ENCODE measurements at places on chromosomes 13 and 19.

- DNase-seq, result no peak
Observed at GRCh38 chr13:113666329-113666670, 719 bp upstream of the GRK1 start.

GRCh38 chr19:12843328-12843727 lies 5.0 kb downstream of the MAST1 start:
- no peak for DNase-seq

- DNase-seq, result no peak
Observed at GRCh38 chr13:47455626-47456025, 545.4 kb downstream of the SUCLA2 start.

- no peak for DNase-seq
Observed at GRCh38 chr19:56942756-56943155, 102.2 kb upstream of the PEG3 start.

DNA sequence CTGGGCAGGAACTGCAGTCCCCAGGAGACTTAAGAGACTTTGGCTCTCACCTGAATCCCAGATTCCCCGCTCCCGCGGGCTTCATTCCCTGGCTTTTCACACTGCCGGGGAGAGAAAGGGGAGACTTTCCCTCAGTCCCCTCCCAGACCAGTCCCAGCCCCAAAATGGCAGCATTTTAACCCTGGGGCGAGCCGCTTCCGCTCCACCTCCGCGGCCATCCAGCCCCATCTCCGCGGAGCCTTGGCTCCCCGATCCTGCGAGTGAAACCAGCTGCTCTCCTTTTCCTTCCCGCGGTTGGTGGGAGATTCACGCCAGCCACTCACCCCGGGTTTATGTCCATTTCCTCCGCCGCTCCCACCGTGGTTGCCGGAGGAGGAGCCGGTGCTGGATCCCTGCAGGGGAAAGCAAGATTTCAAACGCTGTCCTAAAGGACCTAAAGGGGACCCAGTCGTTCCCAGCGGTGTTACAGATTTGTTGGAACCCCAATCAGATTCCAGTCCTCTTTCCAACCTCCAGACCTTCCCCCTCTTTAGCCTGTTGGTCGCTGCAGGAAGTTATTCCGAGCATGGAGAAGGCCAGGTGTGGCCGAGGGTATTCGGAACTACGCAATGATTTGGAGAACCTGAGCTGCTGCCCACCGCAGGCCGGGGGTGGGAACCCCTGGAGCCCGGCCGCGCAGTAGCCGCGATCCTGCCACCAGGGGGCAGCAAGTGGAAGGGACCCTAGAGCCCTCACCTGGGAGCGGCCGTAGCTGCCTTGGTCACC lies 3.4 kb downstream of the DMKN start:
- peak; percentile 91 for DNase-seq

GRCh38 chr19:1090731-1091543 lies 4.2 kb downstream of the POLR2E start:
- peak; percentile 80 for DNase-seq

GRCh38 chr19:50723069-50723468 lies at the start of gene CLEC11A:
Gene CLEC11A (plus strand): TSS chr19:50723364. CDS start chr19:50723526, 162 bp downstream.
- DNase-seq, result no peak

- no peak for DNase-seq
Observed at GRCh38 chr13:92591117-92591516, 635.5 kb upstream of the GPC6 start.

- no peak for DNase-seq
Observed at GRCh38 chr13:88022431-88023208, 351.4 kb downstream of the SLITRK5 start.

GRCh38 chr19:14150770-14151661 lies 14.6 kb upstream of the ASF1B start:
- no peak for DNase-seq

DNA sequence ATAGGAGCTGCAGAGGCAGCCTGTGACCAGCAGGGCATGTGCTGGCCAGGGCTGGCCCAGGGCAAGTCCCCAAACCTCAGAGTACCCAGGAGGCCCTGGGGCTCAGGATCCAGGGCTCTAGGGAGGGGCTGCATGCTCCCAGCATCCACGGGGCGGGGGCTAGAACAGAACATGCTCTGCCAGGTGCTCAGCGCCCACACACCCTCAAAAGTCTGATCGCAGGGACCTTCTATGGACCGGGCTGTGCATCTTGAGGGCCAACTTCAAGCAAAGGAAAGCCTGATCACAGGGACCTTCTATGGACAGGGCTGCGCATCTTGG lies 33.5 kb downstream of the ELL start:
- DNase-seq, result no peak

DNA sequence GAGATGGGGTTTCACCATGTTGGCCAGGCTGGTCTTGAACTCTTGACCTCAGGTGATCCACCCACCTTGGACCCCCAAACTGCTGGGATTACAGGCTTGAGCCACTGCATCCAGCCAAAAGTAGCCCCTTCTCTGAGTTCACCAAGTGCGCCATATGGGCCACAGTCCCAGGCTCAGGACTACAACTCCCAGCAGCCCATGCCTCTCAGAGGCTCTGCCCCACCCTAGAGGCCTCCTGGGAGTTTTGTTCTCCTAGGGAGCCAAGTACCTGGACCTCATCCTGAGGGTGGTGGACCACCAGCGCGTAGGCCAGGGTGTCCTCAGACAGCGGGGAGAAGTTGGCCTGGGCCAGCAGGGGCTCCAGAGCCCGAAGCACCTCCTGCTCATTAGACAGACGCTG lies 18.8 kb downstream of the TMEM143 start:
- DNase-seq, result no peak

DNA sequence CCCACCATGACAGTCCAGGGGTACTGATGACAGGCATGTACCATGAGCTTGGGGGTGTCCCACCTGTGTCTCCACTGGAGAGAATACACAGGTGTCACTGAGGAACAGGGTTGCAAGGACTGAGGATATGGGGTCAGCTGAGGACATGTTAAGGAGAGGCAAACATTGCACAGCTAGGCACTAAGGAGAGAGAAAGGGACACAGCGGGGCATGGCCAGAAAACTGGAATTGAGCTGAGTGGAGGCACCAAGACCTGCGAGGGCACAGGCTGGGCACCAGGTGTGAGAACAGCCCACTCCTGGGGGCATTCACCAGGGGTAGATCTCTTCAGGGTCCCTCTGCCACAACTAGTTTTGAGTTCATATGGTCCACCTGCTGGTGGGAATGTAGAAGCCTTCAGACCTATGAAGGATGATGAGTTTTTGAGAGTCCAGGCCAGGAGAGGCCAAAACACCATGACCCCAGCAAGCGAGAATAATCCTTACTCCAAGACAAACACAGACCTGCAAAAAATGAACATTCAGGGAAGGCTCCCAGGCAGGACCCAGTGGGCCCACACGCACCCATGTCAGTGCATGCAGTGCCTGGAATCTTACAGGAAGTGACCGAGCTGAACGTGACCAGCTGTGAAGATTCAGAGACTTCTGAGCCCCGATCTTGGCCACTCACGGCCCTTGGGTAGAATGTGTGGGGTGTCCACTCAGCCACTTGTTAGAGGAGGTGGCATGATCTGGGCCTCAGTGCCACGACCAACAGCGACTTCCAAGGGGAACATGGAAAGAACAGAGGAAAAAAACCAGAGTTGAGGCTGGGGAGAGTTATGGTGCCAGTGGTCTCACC lies 1.4 kb upstream of the ZNF584 start:
- DNase-seq, result no peak

DNA sequence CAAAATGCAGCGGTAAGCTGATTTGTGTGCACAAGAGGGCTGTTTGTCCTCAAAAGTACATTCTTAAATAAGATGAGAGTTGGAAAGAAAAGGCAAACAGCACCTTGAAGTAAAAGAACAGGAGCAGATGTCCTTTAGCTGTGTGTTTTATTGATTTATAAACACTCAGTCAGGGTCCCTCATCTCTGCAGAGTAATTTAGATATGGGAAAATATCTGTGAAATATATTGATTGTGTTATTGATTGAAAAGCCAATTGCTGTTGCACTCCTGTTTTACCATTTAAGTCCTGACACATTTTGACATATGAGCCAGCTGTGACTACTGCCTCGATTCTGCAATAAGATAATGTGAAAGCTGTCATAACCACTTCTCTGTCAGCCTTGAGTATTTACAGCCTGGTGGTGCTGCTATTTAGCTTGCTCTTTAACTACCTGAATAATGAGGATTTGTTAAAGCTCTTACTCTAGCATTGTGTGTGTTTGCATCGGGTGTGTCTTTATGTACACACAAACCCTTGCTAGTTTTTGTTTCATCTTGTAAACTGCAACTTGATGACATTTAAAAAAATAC lies 550.1 kb downstream of the DACH1 start:
- DNase-seq, result no peak

DNA sequence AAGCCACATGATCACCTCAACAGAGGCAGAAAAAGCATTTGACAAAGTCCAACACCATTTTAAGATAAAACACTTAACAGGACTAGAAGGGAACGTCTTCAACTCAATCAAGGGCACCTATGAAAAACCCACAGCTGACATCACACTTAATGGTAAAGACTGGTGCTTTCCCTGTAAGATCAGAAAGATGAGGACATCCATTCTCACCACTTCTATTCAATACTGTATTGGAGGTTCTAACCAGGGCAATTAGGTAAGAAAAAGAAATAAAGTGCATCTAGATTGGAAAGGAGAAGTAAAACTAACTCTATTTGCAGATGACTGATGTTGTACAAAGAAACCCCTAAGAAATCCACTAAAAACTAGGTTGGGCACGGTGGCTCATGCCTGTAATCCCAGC lies 11.2 kb upstream of the AKAP8 start:
- no peak for DNase-seq

- peak; percentile 84 for DNase-seq
Observed at GRCh38 chr19:43780706-43781525, at the start of gene KCNN4. Gene KCNN4 (minus strand): TSS chr19:43780973. CDS start chr19:43780861, 112 bp downstream.

DNA sequence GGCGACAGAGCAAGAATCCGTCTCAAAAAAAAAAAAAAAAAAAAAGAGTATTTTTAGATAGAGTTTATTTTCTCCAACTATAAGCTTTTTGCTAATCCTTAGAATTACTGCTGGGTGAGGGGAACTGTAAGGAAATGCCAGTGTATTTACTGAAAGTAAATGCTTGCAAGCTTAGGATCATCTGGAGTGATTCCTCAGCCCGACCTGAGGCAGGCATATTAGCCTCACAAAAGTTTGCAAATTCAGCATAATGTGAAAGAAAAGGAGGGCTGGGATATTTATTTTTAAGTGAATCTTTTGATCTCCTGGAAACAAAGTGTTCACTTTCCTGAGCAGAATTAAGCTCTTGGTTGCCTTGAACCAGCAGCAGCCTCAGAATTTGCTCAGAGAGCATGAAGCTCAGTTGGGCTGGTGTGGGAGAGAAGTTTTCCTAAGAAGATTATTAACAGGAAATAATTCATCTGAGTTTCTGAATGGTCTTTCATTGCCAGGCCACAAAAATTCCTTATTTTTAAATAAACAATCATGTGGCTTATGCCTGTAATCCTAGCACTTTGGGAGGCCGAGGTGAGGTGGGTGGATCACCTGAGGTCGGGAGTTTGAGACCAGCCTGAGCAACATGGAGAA lies 24.7 kb upstream of the SPATA13 start:
- DNase-seq, result no peak

DNA sequence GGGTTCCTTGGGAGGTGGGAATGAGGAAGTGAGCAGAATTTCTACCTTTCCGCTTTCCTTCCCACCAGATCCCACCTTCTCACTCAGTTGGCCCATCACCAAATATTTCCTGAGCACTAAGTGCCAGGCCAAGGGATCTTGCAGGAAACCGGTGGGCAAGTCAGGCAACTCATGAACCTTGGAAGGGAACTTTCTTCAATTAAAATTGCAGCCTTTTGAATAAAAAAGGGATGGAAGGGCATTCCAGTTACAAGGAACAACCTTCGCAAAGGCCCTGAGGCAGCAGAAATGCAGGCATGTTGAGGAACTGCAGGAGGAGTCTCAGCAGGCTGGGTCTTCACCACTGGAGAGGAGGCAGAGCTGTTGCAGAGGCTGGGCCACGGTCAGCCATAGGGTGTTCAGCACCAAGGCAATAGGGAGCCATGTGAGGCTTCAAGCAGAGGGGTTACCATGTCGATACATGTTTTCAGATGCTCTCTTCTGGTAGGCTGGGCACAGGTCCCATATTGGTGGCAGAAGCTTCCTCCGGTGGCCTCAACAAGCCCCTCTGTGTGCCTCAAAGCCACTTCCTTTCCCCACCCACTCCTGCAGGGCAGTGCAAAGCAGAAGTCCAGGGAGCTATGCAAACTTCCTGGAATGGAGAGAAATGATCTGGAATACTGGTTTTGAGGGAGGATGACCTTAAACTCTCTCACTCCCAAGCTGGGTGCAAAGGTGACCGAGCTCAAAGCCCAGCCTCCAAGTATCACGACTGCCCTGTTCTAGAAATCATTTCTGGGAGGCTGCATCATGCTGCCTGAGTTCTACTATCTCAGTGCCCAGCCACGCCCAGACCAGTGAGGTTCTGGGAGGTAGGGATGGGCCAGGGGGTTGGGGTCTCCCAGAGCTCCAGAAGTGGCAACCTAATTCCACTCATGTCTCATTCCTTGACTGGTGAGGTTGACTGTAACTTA lies at the start of gene FUT6:
TSS of gene FUT6 (minus strand) at position 638 of the 953 bp plus-strand sequence. CDS start 7,135 bp downstream, outside the sequence.
- no peak for DNase-seq

- no peak for DNase-seq
Observed at GRCh38 chr13:44574466-44574855, 1.7 kb downstream of the TSC22D1 start.

DNA sequence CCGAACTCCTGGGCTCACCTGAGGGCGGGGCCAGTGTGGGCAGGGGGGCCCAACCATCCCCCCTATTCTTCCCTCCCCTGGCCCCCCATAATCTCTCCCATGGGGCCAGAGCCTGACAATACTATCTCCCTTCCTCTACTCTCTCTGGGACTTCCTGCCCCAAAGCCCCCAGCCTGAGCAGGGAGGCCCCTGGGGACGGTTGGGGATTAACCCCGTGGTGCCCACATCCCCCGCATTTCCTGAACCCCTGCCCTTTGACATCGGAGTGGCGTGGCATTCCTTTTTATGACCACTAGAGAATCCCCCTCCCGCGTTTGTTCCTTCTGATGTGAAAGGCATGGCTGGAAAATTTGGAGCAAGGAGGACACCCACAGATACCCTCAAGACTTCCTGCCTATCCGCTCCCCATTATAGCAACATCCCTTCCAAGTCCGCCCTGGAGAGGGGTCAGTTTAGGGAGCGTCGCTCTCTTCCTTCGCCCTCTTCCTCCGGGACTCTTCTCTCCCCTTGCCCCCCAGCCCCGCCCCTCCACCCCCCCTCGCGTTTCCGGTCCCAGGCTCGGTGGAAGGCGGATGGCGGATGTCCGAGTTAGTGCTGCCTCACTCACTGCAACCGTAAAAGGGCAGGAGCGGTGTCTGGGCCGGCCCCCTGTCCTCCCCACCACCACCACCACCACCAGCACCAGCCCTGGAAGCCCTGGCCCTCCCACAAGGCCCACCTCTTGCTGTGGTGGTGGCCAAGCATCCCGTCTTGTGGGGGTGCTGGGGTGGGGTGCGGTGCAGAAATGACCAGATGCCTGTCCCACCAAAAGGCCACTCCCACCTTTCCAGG lies 1.8 kb downstream of the VASP start:
- DNase-seq, result no peak

- no peak for DNase-seq
Observed at GRCh38 chr13:19157461-19157860, 24.2 kb downstream of the TUBA3C start.

GRCh38 chr13:35927567-35928021 lies 203.6 kb downstream of the DCLK1 start:
- DNase-seq, result no peak

GRCh38 chr13:109983447-109983846 lies 197.1 kb upstream of the IRS2 start:
- DNase-seq, result no peak
